ENCODE measurements at places on chromosomes 16 and 17.

DNA sequence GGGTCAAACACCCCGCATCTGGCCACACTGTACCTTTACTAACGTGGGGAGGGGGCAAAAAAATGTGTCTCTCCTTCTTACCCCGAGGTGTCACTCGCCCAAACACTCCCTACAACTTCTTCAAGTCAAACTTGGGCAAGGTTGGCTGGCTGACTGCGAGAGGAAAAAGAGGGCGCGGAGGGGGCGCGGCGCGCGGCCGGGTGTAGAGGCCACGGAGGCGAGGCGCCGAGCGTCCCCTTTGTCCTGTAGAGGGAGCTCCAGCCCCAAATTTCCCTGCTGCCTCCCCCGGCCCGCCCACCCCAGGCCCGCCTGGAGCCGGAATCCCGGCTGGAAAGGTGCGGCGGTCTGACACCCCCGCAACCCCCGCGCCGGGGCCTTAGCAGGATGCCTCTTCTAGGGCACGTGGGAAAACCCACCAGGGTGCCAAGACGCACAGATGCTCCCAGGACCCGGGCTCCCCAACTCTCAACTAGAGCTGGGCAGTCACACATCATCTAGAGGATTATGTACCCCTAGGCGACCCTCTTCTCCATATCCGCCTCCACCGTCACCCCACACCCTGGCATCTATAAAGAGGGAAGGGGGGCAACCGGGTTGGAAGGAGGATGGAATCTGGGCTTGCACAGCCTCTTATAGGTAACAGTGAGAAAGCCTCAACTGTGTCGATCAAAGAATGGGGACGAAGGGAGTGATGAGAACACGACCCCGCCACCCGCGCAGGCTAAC lies 4.2 kb downstream of the IRX3 start:
- no peak for DNase-seq

- no peak for DNase-seq
Observed at GRCh38 chr16:69701452-69701851, 24.9 kb downstream of the NQO1 start.

GRCh38 chr16:17470908-17471718 lies at the start of gene XYLT1:
TSS of gene XYLT1 (minus strand) at chr16:17470960. CDS start at chr16:17470796, 164 bp downstream.
- DNase-seq = no peak

DNA sequence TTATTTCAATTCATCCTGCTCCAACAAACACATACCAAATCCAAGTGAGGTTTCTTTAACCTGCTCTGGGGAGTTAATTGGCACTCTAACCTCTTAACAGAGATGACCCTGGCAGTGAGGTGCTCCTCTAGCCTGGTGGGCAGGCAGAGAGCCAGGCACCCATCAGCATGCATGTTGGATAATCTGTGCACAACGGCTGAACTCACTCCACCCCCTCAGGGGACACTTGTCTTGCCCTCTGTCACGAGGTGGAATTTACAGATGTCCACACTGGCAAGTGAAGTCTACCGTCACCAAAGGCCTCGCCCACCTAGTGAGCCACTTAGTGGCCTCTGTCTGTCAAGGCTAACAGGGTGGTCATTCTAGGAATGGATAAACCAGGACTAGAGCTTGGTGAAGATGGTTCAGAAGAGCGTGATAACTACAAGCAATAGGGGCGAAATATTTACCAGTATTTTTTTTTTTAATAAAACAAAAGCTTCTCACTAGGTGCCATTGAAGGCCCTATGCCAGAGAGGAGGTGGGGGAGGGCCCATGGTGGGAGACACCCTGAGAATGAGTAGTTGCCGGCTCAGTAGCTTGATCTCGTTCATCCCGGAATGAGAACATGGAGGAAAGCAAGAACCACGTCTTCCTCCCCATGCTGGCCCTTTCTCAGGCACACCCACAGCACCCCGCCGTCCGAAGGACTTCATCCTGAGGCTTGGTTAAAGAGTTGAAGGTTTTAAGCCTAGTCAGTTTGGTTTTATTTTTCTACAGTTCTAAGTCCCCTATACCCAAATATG lies 25.2 kb downstream of the PLD6 start:
- DNase-seq = no peak

DNA sequence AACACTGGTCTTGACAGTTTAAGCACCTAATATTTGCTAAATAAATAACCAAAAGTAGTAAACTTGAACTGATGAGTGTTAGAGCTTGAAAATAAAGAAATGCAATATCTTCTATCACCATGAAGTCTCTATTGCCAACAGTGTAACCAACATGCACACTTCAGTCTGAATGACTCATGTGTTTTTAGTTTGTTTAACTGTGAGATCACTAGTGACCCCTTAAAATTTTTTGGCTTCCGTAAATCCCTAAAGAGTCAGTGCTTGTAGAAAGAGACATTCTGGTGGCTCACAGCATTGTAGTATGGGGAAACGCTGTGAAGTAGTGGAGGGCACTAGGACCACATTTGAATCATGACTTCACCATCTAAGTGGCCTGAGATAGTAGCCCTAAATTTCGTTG lies 341.1 kb downstream of the PMP22 start:
- DNase-seq = no peak

DNA sequence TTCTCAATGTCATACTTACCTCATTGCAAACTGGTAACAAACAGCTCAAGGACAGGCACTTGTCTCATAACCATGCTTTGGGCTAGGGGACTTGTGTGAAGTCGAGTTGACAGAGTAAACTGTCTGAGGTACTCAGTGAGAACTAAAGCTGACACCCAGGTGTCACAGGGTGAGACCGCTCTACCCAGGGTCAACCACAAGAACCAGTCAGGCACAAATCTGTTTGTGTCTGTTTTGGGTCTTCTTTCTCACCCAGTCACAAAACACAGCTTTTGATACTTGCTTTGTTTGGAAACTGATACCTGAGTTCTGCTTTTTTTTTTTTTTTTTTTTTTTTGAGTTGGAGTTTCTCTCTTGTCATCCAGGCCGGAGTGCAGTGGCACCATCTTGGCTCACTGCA lies 161.1 kb downstream of the STX8 start:
- DNase-seq = no peak

- no peak for DNase-seq
Observed at GRCh38 chr16:52629296-52629695, 82.4 kb upstream of the TOX3 start.

GRCh38 chr17:9845306-9845705 lies 19.6 kb downstream of the GLP2R start:
- no peak for DNase-seq

- DNase-seq = no peak
Observed at GRCh38 chr17:9336817-9337216, 238.8 kb downstream of the STX8 start.

DNA sequence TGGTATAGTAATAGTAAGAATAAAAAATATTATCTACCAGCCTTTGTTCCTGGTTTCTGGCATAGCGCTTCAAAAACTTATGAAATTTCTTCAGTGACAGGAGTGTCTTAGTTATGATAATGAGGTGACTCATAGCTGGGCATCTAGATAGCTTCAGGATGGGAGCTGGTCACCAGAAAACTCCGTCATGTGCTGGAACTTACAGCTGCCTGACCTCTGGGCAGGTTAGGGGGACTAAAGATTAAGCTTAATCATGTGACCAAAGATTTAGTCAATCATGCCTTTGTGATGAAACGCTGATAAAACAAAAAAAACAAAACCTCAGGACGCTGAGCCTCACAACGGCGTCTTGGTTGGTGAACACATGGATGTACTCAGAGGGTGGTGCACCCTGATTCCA lies 154.2 kb downstream of the MYO1D start:
- DNase-seq = no peak

DNA sequence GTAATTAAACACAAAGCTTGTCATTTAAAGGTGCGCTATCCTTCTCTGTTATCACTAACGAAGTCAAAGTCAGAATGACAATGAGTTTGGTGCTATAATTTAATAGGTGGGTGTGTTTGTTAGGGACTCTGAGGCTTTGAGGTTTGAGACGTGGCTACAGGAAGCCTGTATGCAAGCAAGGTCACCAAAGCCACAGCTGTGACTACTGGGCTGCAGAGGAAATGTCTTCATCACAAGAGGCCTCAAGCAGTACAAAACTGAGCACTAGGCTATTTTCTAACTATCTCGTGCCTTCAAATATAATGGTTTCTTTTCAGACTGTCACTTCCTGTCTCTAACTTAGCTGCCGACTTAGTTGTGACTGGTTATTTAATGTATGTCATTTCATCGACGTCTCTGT lies 141.2 kb downstream of the AATF start:
- DNase-seq = peak; percentile 54

DNA sequence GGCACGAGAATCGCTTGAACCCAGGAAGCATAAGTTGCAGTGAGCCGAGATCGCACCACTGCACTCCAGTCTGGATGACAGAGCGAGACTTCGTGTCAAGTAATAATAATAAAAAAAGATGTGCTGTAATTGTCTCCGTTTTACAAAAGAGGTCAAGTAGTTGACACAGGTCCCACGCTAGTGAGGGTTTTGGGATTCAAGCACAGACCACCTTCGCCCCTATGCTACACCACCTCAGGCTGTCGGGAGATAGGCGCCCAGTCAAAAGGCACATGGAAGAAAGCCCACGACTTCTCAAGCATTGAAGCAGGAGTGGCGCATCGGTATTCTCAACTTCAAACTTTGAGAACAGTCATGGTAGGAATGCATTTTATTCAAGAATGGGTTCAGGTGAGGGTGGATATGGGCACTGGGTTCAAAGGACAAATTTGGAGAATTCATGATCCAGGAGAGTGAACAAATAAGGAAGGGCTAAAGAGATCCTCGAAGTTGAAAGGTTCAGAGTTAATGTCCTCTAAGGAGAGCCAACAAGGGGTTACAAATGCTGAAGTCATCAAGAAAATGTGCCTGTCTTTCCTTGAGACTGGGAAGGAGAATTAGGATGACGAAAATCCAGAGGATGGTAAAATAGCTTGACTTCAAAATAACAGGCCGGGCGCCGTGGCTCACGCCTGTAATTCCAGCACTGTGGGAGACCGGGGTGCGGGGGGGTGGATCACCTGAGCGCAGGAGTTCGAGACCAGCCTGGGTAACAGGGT lies 1.4 kb upstream of the AMZ2 start:
- DNase-seq = no peak

DNA sequence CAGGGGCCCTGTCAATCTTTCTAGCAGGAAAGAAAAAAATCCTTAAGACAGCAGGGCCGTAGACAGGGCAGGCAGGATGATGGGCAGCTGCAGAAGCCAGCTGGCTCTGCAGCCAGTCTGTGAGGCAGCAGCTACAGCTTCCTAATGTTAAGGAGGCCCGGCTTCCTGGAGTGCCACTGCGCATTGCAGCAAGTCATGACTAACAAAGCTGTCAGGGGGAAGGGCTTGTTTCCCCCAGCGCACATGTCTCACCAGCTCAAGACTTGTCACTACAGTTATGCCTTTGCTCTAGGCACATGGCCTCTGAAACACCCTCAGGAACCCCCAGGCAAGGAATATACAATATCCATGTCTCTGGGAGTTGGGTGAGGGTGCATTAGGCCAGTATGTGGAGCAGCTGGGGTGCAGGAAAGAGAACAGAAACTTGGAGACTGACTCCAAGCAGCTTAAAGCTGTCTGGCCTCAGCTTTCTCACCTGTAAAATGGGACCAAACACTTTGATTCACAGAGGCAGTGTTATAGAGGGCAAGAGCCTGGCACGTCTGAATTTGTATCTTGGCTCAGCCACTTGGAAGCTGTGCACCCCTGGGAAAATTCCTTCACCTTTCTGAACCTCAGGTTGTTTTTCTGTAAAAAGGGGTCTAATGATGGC lies 220.0 kb downstream of the HAPSTR1 start:
- no peak for DNase-seq

GRCh38 chr16:3249020-3249419 lies 7.4 kb downstream of the MEFV start:
- DNase-seq = no peak

DNA sequence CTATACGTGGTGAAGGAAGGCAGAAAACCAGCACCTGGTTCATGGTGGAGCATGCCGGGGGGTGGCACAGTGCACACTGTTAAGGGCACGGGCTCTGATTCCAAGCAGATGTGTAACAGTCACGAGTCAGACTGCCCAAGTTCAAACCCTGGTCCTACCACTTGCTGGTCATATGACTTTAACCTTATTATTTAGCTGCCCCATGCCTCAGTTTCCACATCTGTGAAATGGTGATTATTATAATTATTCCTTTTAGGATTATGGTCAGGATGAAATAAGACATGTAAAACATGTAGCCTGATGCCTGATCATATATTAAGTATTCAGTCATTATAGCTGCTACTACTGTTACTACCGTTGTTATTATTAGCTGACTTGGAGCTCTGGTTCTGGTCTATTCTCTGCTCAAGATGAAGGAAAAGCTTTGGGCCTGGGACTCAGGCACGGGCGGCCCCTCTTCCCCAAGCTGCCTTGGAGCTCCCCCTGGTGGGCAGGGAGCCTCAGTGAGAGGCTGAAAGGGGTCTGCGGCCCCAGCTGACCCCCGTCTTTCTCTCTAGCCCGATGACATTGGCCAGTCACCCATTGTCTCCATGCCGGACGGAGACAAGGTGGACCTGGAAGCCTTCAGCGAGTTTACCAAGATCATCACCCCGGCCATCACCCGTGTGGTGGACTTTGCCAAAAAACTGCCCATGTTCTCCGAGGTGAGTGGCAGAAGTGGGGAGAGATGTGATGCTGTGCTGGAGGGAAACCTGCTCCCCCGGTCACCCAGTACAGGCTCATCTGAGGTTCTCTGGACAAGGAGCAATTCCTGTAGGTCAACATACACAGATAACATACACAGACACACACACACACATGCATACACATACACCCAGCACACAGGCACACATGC lies 14.0 kb downstream of the NR1D1 start:
- no peak for DNase-seq

- peak; percentile 4 for DNase-seq
Observed at GRCh38 chr16:13866073-13866472, 53.9 kb upstream of the ERCC4 start.

DNA sequence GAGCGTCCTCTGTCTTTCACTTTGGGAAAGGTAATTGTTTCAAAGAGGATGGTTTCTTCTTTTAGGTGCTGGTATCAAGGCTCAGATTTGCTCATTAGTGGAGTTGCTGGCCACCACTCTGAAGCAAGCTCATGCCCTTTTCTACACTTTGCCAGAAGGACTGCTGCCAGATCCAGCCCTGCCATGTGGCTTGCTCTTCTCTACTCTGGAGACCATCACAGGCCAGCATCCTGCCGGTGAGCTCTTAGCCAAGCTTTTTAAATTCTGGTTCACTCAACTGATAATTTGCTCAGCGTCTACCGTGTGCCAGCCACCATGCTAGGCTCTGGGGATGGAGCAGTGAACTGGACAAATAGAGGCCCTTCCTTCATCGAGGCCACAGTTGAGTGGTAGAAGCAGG lies 4.3 kb downstream of the COG1 start:
- DNase-seq = no peak

DNA sequence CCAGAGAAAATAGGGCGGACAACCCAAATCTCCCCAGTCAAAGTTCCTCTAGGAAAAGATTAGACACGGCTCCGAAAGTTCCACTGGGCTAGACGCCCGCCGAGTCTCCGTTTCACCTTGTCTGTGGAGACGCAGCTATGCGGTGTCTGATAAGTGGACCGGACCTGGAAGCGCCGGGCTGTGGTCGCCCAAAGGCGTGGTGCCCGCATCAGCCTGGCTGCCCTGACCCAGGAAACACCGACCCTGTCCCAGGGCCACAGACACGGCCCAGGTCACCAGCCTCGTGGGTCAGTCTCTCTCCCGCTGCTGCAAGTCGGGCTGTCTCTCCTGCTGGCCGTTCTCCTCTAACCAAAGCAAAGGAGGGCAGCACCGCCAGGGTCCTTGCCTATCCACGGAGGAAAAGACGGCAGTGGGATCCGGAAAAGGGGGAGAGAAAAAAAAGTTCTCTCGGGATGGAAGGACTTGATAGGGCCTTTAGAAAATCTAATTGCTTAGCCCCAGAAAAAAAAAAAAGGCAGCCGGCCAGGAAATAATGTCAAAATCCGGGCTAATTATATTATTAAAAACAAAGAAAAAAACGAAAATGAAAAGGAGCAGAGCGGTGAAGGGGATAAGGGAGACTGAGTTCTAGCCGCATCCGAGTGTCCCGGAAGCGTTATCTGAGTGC lies 13.9 kb upstream of the FOXF1 start:
- no peak for DNase-seq

All from thymus (tissue), 14 donors.